ELR (cell line): ENCODE measurements at places on chromosomes 1 and 21.
A peak's percentile ranks its signal among the peaks of the same experiment; 100 is the strongest.

DNA sequence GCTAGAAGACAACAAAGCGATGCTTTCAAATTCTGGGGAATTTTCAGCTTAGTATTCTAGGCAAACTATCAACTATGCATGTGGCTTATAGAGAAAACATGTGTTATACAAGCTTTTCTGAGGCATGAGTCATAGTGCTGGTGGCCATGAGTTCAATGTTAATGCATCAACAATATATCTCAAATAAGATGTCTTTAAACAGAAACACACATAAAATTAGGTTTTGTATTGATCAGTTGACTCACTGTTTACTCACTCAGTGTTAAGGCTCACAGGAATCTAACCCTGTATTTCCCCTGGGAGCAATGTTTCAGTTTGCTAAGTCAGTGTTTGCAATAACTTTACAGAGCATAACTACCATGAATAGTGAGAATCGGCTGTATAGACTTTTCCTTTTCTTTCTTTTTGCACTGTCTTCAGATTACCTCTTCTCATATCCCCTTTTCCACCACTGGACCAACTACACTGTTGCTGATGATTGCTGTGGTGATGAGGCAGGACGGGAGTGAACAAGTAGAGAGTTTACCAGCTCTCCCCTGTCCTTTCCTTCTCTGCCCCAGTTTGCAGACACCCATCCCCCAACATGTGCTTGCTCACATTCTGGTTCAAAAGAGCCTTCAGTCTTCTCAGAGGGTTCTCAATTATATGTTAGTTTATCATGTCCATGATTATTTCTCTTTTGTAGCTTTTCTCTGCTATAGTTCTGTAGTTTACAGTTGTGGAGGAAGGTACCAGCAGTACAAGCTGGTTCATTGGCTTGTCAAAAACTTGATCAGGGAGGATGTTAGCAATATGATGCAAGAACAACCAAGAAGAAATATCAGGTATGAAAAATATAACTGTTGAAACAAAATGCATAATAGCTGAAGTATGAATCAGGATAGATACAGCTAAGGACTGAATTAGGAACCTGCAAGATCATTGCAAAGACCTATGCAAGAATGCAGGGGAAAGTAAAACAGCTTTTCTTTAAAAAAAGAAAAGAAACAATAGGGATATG, 23.9 kb downstream of the CD2 start:
- DNase-seq: peak; percentile 43

DNA sequence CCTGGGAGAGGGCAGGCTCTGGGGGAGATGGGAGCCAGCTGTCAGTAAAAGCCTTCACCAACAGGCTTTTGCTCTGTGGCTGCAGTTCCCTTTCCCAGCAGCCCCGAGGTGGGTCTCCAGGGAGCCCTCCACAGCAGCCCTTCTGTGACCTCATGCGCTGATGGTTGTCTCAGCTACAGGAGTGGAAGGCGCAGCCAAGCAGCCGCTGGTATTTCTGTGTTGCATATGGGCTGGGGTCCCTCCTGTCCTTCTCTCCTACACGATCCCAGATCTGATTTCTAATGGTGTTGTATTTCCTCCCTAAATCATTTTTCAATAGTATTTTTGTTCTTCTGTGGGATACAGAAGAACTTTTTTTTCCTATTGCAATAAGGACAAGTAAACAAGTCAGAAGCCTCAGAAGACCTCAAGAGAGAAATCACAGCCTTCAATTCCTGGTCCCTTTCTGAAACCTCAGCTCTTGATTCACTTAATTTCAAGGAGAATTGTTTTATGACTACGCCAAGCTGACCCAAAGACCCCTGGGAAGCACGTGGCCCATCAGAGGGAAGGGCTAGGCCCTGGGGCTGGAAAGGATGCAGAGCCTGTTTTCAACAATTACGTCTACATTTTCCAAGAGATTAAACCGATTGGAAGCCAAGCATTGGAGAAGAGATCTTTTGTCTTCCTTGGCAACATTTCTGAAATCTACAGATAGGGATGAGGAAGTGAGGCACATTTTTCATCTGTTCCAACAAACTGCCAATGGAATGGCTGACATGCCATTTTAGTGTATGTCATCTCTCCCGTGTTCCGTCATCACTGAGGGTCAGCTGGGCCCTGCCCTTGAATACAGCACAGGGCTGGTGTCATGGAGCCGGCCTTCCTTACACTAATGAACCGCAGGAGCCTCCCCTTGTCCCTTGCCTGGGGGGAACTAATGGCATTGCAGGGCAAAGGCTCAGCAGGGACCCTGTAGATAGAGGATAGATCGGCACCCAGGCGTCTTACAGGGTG, 42.0 kb upstream of the SCCPDH start:
- DNase-seq: no peak

GRCh38 chr1:59156526-59157199, 140.2 kb upstream of the FGGY start:
- peak; percentile 72 for DNase-seq

DNA sequence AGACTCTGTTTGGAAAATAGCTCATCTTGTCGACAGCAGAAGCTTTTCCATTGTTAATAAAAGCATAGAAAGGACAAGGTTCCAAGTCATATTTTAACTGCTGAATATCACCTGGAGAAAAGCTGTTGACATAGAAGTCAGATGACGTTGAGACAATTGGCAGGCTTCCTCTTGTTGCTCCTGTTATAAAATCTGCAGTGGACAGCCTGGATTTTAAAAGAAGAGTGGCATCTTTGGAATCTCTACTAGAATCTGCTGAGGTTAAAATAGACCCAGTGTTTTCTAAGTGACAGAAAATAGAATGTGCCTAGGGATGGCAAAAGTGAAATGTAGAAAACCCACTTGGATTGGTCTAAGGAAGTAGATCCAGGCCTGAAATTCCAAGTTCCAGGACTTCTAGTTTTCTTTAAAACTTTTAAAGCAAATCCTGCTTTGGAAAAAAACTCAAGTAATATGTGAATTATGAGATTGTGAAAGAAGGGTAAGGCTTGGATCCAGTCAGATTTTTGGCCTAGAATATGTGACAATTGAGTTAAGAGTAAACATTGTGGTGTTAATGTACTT, 53.6 kb upstream of the NEXN start:
- DNase-seq: no peak

DNA sequence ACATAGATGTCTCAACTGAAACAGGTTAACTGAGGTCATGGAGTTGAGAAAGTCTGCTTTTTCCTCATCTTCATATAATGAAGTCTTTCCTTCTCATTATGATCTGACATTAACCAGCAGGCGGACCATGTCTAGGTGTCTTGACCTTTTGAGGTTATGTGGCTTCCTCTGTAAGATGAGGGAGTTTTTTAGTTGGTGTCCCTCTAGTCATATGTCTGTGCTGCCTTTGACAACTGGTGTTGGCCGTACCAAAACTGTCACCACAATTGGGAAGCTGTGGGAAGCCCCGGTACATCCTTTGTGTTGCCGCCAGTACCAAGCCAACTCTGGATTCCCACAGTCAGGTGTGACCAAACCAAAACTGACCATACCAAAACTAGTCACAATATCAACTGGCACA, 105.1 kb downstream of the PBX1 start:
- DNase-seq: no peak
